Stimulated activated CD8-positive, alpha-beta memory T cell treated with anti-CD3 and anti-CD28 coated beads, Interleukin-12 subunit alpha, Interleukin-12 subunit beta, amount 100 ng/mL, for 1 hour (primary cell): ENCODE measurements at places on chromosomes 7 and 10.

- no peak for DNase-seq
Observed at GRCh38 chr7:129213828-129214227, 11.0 kb upstream of the AHCYL2 start.

DNA sequence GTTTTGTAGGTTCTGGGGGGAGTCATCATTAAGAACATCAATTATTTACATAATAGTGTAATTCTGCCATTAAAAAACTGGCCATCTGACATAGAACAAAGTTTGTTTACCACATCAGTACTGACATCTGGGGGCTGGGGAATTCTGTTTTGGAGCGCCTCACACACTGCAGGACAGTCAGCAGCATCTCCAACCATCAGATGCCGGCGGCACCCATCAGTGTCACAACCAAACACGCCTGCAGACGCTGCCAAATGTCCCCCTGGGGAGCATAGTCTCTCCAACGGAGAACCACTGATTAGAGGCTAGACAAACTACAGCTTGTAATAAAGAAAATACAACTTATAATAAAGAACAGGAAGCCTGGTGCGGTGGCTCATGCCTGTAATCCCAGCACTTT, 26.0 kb downstream of the GNA12 start:
- DNase-seq: no peak

GRCh38 chr7:36723951-36724664, at the start of gene AOAH:
Gene AOAH (minus strand): TSS chr7:36724494. CDS start chr7:36724148, 346 bp downstream.
- DNase-seq: peak; percentile 55

GRCh38 chr7:113232885-113233284, 114.5 kb upstream of the SMIM30 start:
- DNase-seq: no peak
